ENCODE measurements at places on chromosomes 12 and 14. TPM values are rescaled to one million over a fixed set of nuclear protein-coding genes. Genes with fewer than 3 reads are reported as not detected.
A peak's percentile ranks its signal among the peaks of the same experiment; 100 is the strongest.

GRCh38 chr12:65810036-65810435 is 14.2 kb upstream of the HMGA2 start:
- no peaks in the 10 kb centered on the region for H3K36me3 ChIP-seq
- DNase-seq = no peak
- H3K4me1 ChIP-seq = no peaks in the 10 kb centered on the region

Gene CARMIL3
- 0.21 TPM for total RNA-seq

Gene OR6C2
- not detected for total RNA-seq

DNA sequence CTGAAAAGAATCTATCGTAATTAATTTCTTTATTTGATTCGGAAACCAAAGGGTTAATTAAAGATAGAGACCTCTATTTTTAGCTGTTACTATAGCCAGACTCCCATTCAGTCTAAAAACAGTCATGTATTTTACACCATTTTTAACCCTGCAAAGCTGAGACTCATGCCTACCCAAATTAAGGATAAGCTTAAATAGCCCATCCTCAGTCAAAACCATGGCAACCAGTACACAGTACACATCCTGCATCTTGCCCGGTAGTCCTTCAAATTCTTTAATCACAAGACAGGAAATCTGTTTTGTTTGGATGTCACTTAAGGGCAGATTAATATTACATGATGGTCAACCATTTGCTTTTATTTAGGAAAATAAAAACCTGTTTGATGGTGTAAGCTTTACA is 25.5 kb upstream of the KCNK10 start:
- no peak overlapping the region for H3K27ac ChIP-seq
- H3K4me3 ChIP-seq = no peak overlapping the region
- no peaks in the 10 kb centered on the region for H3K36me3 ChIP-seq
- H3K4me1 ChIP-seq = no peaks in the 10 kb centered on the region

Gene KCNC2
- not detected for total RNA-seq

DNA sequence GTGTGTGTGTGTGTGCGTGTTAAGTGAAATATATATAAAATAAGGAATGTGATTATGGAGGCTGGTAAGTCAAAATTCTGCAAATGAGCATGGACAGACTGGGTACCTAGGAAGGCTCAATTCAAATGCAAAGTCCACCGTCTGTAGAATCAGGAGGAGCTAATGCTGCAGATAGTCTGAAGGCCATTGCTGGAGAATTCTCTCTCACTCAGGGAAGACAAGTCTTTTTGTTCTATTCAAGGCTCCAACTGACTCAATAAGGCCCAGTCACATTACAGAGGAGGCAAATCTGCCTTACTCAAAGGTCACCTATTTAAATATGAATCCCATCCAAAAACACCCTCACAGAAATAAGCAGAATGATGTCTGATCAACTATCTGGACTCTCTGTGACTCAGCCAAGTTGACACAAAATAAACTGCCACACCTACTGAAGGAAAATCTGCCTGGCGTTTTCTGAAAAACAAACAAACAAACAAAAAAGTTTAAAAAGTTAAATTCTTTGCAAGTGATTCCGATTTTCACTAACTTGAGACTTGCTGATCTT is 684 bp upstream of the KLRF2 start:
- H3K4me1 ChIP-seq = no peaks in the 10 kb centered on the region
- H3K27ac ChIP-seq = no peak overlapping the region
- no peaks in the 10 kb centered on the region for H3K27me3 ChIP-seq

- H3K36me3 ChIP-seq = no peaks in the 10 kb centered on the region
- peaks cover 14% of the 10 kb centered on the region for H3K4me1 ChIP-seq
- no peak for DNase-seq
- H3K4me3 ChIP-seq = no peak overlapping the region
- H3K27ac ChIP-seq = no peak overlapping the region
- no peaks in the 10 kb centered on the region for H3K27me3 ChIP-seq
Measured at GRCh38 chr12:53230108-53230845, 1.7 kb downstream of the RARG start.

- H3K27ac ChIP-seq = peak overlapping the region; percentile 97
- H3K4me1 ChIP-seq = peaks cover 7% of the 10 kb centered on the region
- no peaks in the 10 kb centered on the region for H3K36me3 ChIP-seq
- no peaks in the 10 kb centered on the region for H3K27me3 ChIP-seq
Measured at GRCh38 chr12:47078733-47079467, 521 bp upstream of the PCED1B start.

DNA sequence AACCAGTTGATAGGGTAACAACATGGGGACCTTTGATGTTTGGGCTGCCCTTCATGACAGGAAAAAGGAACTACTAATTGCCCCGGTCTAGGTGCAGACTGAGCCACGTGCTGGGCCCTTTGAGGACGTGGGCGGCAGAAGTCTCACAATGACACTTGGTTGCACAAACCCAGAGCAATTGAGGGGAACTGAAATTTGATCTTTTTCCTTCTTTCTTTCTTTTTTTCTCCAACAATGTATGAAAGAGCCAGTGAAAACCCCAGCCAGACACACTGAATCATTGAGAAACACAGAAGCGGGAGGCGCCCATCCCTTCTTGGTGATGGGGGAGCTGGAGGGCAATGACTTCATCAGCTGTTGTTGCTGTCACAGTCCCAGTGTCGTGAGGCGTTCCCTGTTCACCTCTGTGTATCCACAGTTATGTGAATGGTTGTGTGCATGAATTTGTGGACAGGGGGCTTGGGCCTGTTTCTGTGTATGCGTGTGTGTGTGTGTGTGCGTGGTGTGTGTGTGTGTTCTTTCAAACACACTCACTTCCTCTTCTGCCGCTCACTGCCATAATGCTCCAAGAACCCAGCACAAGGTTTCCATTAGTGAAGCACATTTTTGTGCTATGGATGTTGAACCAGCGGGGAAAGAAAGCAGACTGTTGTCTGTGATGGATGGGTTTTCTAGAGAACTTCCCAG is 137.5 kb upstream of the CCND2 start:
- no peaks in the 10 kb centered on the region for H3K4me1 ChIP-seq
- DNase-seq = no peak
- H3K36me3 ChIP-seq = no peaks in the 10 kb centered on the region
- no peak overlapping the region for H3K4me3 ChIP-seq
- no peaks in the 10 kb centered on the region for H3K27me3 ChIP-seq

Gene EID3
- 12.0 TPM for total RNA-seq

Gene NID2
- 42.8 TPM for total RNA-seq

Gene HECTD1
- total RNA-seq = 434 TPM

Gene NANOG
- total RNA-seq = not detected

DNA sequence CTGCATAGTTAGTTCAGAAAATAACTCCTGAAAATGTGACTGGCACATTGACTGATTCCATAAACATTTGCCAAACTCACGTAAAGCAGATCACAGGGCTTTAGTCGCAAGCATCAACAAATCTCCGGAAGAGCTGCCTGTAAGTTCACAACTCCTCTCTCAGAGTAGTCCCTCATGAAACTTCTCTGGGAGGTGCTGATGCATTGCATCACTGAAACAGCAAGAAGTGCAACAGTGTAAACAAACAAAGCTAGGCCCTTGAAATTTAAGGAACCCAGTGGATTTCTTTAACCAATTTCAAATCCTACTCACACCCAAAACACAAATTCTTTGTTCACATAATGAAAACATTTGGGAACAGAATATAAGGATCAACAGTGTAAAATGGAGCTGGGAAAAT is 1691.7 kb upstream of the FLRT2 start:
- H3K4me3 ChIP-seq = no peak overlapping the region
- no peak overlapping the region for H3K27ac ChIP-seq
- H3K27me3 ChIP-seq = no peaks in the 10 kb centered on the region
- no peaks in the 10 kb centered on the region for H3K4me1 ChIP-seq
- no peaks in the 10 kb centered on the region for H3K36me3 ChIP-seq

DNA sequence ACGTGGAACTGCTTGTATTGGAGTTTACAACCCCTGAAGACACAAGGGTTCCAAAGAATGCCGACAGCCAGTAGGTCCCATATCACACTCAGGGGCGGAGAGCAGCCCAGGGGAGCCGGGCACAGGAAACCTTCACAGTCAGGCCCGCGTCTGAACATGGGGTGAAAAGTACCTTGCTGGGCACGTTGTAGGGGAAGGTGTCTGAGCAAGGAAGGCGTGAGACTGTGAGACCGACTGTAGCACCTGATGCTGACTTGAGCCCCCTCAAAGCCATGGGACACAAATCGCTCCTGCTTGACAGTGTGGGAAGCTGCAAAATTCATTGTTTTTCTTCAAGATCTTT is 14.7 kb downstream of the RIMBP2 start:
- no peaks in the 10 kb centered on the region for H3K36me3 ChIP-seq
- no peak for DNase-seq
- no peaks in the 10 kb centered on the region for H3K27me3 ChIP-seq
- H3K4me1 ChIP-seq = no peaks in the 10 kb centered on the region
- H3K4me3 ChIP-seq = no peak overlapping the region
- H3K27ac ChIP-seq = no peak overlapping the region

GRCh38 chr14:92473969-92474535 is 39.5 kb upstream of the RIN3 start:
- DNase-seq = no peak
- H3K27me3 ChIP-seq = no peaks in the 10 kb centered on the region
- no peak overlapping the region for H3K4me3 ChIP-seq
- H3K36me3 ChIP-seq = no peaks in the 10 kb centered on the region
- no peaks in the 10 kb centered on the region for H3K4me1 ChIP-seq

Gene SLC17A8
- not detected for total RNA-seq

Gene PPM1H
- 24.1 TPM for total RNA-seq

DNA sequence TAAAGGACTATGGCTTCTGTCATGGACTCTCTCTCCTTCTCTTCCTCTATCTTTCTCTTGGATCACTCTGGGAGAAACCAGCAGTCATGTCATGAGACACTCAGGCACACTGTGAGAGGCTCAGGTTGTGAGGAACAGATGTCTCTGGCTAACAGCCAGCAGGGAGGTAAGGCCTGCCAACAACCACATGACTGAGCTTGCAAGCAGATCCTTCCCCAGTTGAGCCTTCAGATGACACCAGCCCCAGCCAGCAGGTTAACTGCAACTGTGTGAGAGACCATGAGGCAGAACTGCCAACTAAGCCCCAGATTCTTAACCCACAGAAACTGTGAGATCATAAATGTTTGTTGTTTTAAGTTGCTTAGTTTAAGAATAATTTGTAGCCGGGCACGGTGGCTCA is 90.6 kb downstream of the VCPKMT start:
- H3K27ac ChIP-seq = no peak overlapping the region
- no peak overlapping the region for H3K4me3 ChIP-seq
- H3K36me3 ChIP-seq = no peaks in the 10 kb centered on the region
- H3K27me3 ChIP-seq = no peaks in the 10 kb centered on the region
- peak; percentile 31 for DNase-seq
- no peaks in the 10 kb centered on the region for H3K4me1 ChIP-seq

GRCh38 chr12:89736995-89737394 is 28.4 kb upstream of the ATP2B1 start:
- H3K4me1 ChIP-seq = no peaks in the 10 kb centered on the region
- no peak overlapping the region for H3K27ac ChIP-seq
- H3K27me3 ChIP-seq = no peaks in the 10 kb centered on the region
- no peak for DNase-seq

DNA sequence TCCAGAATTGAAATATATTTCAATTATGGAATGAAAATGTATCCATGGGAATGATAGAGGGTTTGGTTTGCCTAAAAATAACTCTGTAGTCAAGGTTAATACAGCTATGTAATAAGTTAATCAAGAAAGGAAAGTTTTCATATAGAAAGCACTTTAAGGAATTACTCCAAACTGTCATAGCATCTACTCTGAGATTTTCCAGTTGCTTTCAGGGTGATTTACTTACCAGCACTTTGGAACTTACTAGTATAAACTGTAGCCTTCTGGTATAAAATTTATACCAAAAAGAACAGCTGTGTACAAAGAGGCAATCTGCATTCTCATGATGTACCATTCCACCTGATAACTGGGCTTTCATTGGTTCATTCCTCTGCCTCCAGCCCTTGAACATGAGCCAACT is 87.1 kb downstream of the ARF6 start:
- H3K4me1 ChIP-seq = no peaks in the 10 kb centered on the region
- no peaks in the 10 kb centered on the region for H3K27me3 ChIP-seq
- no peak overlapping the region for H3K27ac ChIP-seq
- no peak for DNase-seq

- H3K4me3 ChIP-seq = no peak overlapping the region
- H3K27me3 ChIP-seq = no peaks in the 10 kb centered on the region
- H3K36me3 ChIP-seq = no peaks in the 10 kb centered on the region
Measured at GRCh38 chr14:23119363-23120327, 590 bp upstream of the CEBPE start.

DNA sequence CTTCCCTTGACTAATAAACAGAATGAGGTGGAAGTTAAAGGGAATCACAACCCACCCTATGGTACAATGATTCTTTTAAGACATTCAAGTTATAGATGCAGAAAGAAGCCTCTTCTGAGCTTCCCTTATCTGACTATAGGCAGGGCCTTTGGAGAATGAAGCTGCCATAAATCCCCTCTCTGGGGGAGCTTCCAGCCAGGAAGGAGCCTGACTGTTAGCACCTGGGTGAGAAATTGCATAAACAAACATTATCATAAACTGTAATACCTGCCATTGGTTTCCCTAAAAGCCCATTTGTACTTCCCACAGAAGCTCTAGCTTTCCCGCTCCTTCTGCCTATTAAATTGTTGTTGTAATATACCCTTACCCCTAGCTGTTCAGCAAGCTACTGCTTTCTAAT is 81.3 kb upstream of the RESF1 start:
- no peak overlapping the region for H3K27ac ChIP-seq
- H3K36me3 ChIP-seq = no peaks in the 10 kb centered on the region
- DNase-seq = no peak
- H3K4me3 ChIP-seq = no peak overlapping the region
- no peaks in the 10 kb centered on the region for H3K4me1 ChIP-seq

Gene EGLN3
- 42.7 TPM for total RNA-seq

DNA sequence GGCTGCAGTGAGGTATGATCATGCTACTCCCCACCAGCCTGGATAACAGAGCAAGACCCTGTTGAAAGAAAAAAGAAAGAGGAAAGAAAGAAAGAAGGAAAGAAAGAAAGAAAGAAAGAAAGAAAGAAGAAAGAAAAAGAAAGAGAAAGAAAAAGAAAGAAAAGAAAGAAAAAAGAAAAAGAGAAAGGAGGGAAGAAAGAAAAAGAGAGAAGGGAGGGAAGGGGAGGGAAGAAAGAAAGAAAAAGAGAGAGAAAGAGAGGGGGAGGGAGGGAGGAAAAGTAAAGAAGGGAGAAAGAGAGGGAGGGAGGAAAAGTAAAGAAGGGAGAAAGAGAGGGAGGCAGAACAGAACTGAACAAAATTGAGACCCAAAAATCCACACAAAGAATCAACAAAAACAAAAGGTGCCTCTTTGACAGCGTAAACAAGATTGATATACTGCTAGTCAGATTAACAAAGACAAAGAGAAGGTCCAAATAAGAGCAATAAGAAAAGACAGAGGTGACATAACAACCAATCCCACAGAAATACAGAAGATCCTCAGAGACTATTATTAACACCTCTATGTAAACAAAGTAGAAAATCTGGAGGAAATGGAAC is 293.9 kb upstream of the AMIGO2 start:
- no peaks in the 10 kb centered on the region for H3K4me1 ChIP-seq
- H3K27ac ChIP-seq = no peak overlapping the region
- H3K36me3 ChIP-seq = no peaks in the 10 kb centered on the region

Gene FGF23
- not detected for total RNA-seq

Gene MIA2
- total RNA-seq = 26.0 TPM

- H3K4me1 ChIP-seq = no peaks in the 10 kb centered on the region
- no peaks in the 10 kb centered on the region for H3K27me3 ChIP-seq
- H3K4me3 ChIP-seq = no peak overlapping the region
Measured at GRCh38 chr14:90603841-90604240, 207.0 kb downstream of the CALM1 start.

Gene C12orf75
- 19.6 TPM for total RNA-seq

Gene RNU4-1
- total RNA-seq = under 0.01 TPM

All from uterus (tissue), 4 donors.